Muscle of leg (tissue), 16 donors: ENCODE measurements at places on chromosomes 5 and 9. TPM values are rescaled to one million over a fixed set of nuclear protein-coding genes. Genes with fewer than 3 reads are reported as not detected.
A peak's percentile ranks its signal among the peaks of the same experiment; 100 is the strongest.

GRCh38 chr9:129624947-129625346, 1.0 kb upstream of the NTMT1 start:
- no peak for DNase-seq

DNA sequence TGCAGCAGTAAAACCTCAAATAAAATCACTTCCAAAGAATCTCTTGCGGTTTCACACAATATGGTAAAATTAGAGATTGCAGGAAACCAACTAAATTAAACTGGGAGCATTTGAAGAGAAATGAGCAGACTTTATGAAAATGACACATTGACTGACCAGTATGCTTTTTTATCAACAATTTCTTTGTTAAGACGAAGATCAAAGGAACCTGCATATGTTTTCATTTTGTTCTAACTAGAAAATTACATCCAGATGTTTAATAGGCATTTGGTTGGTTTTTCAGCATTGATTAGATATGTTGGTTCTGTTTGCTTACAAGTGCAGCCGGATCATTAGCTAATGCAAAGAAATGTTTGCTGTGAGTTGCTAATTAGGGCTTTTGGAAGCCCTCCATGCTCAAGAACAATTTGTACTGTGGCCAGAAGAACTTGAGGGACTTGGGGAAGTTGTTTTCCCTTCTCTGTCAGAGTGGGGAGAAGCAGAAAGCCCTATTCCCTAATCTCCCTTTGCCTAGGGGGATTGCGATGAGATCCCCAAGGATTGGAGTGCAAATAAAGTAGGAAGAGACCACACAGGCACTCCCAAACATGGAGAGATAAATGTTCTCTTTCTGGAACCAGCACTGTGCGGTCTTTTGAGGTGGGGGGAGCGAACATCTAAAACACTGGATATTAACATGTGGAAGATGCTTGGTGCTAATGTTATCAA, 4.5 kb upstream of the TLE1 start:
- DNase-seq: peak; percentile 38

Gene LRRTM2
- total RNA-seq: 1.0 TPM

DNA sequence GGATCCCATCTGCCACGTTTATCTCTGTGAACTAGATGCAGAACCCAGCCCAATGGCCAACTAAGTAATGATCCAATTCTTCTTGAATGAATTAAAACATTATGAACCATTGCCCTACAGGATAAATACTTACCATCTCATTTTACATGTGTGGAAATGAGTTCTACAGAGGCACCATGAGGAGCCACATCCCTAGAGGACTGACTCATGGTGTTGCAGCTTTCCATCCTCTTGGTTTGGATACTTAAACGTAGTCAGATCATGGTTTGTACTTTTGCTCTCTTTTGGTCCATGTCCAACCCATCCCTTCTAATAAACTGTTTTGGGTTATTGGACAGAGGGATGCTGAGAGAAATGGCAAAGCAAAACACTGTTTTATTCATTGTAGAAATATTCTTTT, 484.8 kb downstream of the EBF1 start:
- no peak for DNase-seq

GRCh38 chr5:139575751-139576150, 14.6 kb downstream of the UBE2D2 start:
- DNase-seq: no peak

Gene SLCO6A1
- 0.31 TPM for total RNA-seq

DNA sequence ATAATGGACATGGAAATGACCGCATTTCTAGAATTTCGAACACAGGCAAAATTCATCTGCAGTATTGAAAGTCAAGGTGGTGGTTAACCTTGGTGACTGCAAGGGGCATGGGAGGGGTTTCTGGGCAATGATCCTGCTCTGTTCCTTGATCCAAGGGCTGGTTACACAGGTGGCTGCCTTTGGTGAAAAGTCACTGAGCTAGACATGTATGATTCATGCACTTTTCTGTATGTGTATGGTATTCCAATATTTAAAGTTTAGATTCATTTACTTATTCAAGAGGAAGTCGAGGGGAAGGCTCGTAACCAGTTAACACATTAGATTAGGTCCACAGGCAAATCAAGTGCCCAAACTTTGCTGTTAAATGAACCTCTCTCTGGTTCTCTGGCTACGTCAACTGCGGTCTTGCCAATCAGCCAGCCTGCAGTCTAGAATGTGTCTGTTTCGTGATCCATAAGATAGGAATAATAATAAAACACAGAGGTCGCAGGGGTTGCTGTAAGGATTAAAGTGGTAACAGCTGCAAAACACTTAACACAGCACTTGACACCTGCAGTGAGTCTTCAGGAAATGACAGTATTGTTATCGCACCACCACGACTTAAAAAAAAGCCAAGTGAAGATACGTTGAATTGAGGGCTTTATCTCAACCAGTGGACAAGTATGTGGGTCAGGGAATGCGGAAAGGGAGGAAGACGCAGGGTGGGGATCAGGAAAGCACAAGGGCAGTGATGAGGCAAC, 92.5 kb downstream of the TLE1 start:
- DNase-seq: no peak

DNA sequence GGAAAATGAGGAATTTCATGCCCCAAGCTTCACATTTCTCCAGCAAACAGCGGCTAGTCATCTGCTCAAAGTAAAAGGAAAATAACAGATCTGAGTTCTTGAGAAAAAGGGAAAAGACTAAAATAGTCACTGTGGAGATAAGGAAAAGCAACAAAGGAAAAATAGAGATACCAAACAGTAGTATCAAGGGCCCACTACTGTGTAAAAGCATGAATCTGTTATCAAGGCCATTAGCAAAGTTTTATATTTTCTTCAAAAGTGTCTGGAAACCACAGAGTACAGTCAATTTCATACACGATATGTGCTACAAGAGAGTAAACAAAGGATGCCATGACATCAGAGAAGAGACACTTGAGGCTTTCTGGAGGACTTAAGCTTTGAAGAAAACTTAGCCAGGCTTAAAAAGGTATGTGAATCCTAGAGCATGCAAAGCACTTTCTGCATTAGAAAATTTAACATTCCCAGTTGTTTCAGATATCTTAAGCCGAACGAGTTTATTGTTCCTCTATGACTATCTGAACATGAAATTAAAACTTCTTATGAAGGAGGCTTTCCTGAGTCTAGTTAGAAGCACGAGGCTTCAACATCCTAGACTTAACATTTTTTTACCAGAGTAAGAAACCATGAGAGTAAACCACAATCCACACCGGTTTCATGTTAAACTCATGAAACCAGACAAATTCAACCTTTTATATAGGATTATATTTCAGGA, 1.2 kb downstream of the TTC33 start:
- peak; percentile 58 for DNase-seq

- DNase-seq: no peak
Measured at GRCh38 chr9:87475463-87475862, 22.2 kb upstream of the DAPK1 start.

DNA sequence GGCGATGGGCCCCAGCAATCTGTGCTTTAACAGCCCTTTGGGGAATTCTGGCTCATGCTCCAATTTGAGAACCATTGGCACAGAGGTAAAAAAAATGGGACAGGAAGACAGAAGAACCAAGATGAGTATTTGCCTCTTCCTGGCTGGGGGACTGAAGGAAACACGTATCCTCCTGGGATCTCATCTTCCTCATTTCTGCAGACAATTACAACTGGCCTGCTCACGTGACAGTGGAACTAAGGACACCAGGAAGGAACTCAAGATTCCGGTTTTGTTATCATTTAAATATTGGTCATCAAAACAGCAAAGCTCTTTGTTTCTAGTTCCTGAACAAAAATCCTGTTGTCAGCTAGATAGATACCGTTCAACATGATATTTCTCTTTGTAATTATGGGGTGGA, 216.0 kb upstream of the DAP start:
- peak; percentile 47 for DNase-seq

Gene ADAMTSL2
- total RNA-seq: 4.7 TPM

DNA sequence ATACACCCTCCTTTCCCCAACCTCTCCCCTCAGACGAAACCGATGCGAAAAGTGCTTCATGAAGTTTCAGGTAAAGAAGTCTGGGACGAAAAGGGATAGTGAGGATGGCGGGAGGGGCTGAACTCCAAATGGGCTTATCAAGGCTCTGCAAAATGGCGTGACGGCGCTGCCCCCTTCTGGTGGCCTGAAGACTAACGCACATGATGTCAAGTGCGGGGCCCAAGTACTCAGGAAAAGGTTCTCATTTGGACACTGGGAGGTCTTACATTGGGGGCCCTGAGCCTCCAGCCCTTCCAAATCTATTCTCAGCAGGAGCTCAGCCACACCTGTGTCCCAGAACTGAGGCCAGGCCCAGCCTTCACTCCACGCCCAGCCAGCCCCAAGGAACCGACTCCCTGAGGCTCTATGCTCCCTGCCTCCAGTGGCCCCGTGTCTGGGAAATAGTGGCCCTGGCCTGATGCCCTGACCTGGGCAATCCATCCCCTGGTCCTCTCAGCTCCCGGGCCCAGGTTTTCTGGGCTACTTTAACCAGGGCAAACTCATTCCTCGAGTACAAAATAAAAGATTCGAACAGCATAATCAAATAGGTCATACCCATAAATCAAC, 119.9 kb downstream of the KCNIP1 start:
- peak; percentile 58 for DNase-seq
